ENCODE measurements at places on chromosomes 2 and 18.

DNA sequence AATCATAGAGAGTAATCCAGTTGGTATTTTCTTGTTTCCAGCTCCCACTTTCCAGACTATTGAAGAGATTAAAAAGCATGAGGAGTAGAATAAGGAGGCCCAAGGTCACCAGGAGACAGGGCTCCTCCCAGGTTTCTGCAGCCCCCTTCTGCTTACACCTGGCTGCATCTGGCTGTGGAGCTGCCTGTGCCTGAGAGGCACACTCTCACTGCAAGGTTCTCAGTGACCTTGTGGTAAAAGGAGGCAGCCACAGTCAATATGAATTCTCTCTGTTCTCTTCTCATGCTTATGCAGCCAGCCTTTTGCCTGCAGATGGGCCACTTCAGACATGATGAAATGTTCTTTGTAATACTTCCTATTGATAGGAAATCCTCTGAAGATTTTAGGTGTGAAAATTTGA, 233.7 kb downstream of the MYO3B start:
- no peak for DNase-seq

DNA sequence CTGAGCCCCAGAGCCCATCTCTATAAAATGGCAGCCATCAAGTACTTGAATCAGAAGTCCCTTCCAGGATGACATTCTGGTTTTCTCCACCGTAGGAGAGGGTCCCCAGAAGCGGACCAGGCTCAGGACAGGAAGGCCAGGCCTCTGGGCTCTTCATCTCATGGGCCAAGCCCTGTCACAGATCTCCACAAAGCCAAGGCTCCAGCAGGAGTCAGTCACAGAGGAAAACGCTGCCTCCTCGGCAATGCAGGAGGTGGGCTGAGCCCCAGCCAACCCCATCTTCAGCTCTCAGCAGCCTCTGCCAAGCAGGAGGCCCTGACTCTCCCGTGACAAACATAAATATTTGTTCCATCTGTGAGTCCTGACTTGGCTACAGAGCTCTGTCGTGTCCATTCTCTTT, 39.4 kb upstream of the GPAT2 start:
- DNase-seq: no peak

DNA sequence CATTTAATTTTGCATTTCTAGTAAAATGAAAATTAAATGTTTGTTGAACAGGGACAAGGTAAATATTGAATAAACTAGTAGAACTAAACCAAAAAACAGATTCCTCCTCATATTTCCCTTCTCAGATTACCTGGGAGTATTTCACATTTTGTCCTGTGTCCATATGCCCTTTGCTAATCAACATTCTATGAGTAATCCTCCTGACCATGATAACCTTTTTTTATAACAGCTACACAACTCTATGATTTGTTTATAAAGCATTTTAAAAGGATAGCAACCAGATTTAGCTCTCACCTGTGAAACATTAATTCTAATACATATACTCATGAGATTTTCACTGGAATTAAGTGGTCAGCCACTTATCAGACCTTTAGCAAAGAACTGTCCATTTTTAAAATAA, 7.1 kb upstream of the DSG2 start:
- DNase-seq: no peak

DNA sequence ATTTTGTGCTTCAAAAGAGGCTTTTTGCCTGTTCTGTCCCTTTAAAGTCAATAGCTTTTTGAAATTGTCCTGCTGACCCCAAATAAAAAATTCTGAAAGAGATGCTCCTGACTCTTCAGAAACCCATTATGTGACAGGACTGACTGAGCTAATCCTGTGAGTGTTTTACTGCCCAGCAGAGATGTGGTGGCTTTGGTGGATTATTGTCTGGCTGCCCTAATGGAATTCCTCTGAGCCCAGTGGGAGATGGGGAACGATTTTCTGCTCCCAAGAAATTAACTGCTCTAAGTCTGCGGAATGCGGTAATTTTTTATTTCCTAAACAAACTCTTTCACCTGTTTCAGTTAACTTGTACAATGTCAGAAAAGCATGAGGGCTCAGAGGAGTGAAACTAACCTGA, 258.2 kb downstream of the IKZF2 start:
- no peak for DNase-seq

DNA sequence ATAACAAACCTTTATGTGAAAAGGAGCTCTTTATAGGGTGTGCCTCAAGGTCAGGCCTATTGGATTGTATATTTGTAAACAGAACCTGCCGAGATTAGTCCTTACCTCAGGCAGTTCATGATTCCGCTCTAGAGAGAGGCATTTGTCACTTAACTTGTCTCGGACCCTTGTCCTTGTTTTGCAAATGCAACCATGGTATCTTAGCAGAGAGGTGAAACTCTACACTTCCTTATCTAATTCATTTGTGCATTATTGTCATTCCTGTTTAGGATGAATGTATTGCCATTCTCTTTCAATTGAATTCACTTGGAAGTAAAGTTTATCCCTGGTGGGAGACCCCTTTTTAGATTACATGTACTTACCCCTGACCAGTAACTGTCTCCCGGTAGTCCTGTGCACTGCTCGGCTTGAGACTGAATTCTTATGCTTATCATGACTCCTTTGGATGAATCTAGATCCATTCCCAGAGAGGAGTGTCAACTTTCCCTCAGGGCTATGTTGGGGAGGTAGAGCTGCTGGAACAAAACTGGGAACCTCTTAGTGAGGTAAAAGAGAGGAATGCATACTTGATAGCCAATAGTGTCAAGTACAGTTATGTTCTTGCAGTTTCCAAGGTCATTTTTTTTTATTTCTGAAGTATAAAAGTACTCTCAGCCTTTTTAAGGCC, 46.6 kb downstream of the SGPP2 start:
- DNase-seq: no peak

- no peak for DNase-seq
Measured at GRCh38 chr2:78540255-78540654, 485.2 kb upstream of the REG3G start.

DNA sequence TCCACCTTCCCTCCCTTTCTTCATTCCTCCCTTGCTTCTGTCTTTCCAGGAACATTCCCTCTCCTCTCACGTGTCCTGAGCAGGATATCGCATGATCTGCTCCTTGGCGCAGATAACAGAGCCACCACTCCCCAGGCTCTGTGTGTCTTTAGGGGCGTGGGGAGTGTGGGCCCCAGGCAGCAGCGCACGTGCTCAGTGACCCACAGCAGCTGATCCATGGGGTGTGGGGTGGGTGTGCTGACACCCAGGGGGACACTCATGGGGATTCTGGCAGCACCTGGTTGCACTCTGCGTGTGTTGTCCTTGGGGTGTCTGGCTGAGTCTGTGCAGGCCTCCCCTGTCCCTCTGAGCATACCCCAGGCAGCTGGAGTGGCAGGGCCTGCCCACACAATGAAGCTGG, 9.9 kb upstream of the FOSL2 start:
- no peak for DNase-seq

Data from activated T-helper 2 cell treated with anti-CD3 and anti-CD28 coated beads, Interferon-gamma antibody, Interleukin-2, Interleukin-4, amounts not matched to agents 10 μg/mL and 5 μg/mL and 100 μg/mL, durations not matched to agents 14 hours and 24 hours and 36 hours (primary cell).